ENCODE measurements at places on chromosomes 4 and X.
A peak's percentile ranks its signal among the peaks of the same experiment; 100 is the strongest.

DNA sequence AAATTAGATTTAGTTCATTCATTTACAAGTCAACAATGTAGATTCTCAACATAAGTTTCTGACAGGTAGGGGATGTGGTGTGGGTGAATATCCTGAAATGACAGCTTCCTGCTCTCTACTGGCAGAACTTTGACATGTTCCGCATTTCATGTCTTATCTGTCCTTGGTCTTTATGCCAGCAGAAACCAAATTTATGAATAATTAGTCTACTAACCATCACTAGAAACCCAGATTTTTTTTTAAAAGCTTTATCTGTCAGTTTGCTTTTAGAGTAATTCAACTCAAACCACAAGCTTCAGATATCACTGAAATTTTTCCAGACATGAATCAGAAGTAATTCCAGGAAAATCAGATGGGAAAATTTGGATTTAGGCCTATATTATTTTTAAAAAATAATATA is 17.9 kb downstream of the COQ2 start:
- DNase-seq, result no peak

- peak; percentile 32 for DNase-seq
These were observed 22.0 kb upstream of the SMIM31 start for GRCh38 chr4:164731827-164732474.

DNA sequence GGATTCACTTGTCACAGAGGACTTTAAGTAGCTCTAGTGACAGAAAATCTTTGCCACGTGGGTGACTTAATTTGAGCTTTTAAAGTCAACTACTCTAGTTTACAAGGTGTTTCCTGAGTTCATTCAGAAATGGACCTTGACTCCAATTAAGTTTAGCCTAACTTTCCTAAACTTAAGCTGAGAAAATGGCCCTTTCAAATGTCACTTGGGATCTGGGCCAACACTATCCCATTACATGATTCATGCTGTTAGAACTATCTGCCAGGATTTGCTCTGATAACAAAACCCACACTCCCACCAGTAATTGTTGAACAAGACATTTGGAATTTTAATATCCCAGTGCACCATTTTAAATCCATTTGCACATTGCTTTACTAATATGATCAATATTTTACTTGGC is 40.8 kb downstream of the C4orf46 start:
- no peak for DNase-seq

GRCh38 chr4:153204728-153205648 is 745 bp downstream of the TRIM2 start:
- no peak for DNase-seq

- DNase-seq, result no peak
These were observed 220.3 kb upstream of the TENM3 start for GRCh38 chr4:182022909-182023308.

- no peak for DNase-seq
These were observed 381.2 kb downstream of the RAPGEF2 start for GRCh38 chr4:159483782-159484741.

DNA sequence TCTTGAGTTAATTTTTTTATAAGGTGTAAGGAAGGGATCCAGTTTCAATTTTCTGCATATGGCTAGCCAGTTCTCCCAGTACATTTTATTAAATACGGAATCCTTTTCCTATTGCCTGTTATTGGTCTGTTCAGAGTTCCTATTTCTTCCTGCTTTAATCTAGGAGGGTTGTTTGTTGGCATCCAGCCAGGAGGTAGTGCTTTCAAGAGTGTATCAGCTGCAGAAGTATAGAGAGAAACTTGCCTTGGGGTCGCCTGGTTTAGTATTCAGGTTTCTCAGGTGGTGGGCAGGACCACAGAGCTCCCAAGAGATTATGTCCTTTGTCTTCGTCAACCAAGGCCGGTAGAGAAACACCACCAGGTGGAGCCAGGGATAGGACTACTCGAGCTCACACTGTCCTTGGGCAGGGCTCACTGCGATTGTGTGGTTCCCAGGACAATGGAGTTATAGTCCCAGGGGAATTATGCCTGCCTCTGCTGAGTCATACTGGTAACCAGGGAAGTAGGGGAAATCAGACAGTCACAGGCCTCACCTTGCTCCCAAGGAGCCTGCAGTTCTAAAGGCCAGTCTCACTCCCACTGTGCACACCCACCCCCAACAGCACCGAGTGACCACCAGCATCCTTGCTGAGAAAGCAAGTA is 168.1 kb downstream of the VSIG4 start:
- DNase-seq, result no peak
